Lung microvascular endothelial cell (primary cell): ENCODE measurements at places on chromosomes 3 and 15.

GRCh38 chr3:194585880-194586281 is 47.3 kb downstream of the TMEM44 start:
- DNase-seq = no peak

GRCh38 chr3:46922426-46922825 is 44.9 kb downstream of the PTH1R start:
- DNase-seq = no peak

- no peak for DNase-seq
Observed at GRCh38 chr15:70337277-70338186, 239.8 kb upstream of the TLE3 start.

DNA sequence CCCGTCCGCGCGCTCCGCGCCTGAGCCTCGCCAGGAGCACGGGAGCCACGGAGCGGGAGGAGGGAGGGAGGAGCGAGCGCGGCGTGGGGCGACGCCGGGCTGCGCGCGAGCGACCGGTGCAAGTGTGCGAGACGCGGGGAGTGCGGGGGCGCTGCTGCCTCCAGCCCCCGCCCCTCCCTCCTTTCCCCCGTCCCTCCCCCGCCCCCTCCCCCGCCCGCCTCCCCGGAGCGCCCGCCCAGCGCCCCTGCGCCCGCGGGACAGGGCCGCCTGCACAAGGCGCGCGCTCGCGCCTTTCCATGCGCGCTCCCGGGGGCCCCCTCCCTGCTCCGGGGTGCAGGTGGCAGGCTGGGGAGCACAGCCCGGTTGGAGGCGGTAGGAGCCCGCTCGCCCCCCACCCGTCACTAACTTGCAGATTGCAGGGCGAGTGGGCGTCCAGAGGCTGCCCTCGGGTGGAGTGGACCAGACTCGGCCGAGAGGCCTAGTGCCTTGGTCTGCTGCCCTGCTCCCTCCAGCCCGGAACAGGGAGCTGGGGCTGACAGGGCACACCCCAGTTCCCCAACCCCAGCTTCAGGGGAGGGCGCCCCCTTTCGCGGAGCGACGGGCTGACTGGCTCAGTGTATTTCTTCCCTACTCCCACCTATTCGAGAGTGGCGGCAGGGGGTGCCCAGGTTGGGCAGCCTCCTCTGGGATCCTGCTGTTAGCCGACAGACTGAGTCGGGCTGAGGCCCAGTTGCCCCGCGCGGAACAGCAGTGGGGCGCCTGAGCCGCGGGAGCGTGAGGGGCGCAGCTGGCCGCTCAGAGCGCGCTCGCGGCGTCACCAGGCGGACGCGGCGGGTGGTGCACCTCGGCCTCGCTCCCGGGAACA is at the start of gene WNT7A:
TSS of gene WNT7A (minus strand) at position 126 of the 865 bp plus-strand sequence. CDS start 255 bp downstream, outside the sequence.
- peak; percentile 54 for DNase-seq

DNA sequence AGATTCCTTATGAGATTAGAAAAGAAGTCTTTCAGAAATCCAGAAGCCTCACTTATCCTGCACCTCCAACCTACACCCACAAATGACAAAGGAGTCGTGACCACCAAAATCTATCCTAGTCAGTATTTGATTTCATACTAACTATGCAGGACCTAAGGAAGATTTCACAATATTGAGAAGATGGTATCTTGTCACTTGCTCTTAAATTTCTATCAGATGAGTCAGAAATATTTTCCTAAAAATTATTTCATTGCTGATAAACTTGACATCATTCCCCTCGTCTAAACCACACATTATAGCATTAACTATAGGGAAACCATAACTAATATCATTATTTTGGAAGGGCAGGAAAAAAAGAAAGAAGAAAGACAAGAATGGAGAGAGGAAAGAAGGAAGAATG is 138.0 kb upstream of the THBS1 start:
- no peak for DNase-seq

GRCh38 chr3:81041331-81041730 is 720.1 kb downstream of the GBE1 start:
- DNase-seq = no peak

DNA sequence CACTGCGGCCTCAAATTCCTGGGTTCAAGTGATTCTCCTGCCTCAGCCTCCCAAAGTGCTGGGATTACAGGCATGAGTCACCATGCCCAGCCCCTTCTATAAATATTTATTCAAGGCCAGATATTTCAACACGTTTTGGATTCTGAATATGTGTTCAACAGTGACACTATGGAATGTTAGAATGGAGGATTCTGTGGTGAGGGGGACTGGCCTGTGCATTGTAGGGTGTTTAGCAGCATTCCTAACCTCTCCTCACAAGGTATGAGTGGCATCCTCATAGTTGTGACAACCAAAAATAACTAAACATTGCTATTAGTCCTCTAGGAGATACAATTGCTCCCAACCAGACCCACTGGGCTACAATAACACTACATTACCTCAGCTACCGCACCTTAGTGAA is 104.0 kb upstream of the ATP10A start:
- no peak for DNase-seq

- DNase-seq = no peak
Observed at GRCh38 chr3:62277450-62277849, 95.9 kb downstream of the FEZF2 start.

GRCh38 chr3:148711981-148712666 is 14.4 kb downstream of the AGTR1 start:
- no peak for DNase-seq

DNA sequence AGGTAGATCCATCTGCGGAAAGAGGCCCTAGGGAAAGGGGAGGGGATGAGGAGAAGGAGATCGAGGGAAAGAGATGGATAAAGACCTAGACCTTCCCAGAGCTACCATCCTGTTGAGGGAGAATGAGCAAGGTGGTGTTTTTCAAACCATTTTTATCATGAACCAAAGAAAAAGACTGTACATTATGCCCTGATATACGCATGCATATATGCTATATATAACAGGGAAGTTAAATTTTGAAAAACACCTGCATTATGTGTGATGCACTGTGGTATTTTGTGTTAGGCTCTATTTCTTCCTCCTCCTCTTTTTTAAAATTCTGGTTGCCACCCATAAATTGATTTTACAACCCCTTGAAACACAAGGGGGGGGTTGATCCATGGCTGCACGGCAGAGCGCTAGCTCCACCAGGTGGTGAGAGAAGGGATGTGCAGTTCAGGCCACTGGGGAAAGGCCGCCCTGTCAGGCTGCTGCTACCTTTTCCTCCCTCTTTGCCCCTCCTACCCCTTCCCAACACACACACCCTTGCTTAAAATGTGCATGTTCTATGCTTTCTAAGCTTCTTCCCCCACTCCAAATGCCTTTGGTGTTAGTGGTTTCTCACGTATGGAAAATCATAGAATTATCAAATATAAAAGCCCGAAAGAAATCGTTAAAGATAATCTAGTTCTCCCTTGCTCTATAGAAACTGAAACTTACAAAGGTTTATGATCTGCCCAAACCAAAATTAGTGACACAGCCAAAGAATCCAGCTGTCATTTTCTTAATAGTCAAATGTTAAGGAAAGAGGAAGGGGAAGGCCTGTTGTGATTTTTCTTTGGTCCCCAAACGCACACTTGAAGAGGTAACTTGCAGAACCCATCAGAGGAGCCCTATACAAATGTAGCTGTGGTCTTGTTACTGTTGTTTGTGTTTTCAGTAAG is 262.0 kb upstream of the UMPS start:
- DNase-seq = peak; percentile 67

DNA sequence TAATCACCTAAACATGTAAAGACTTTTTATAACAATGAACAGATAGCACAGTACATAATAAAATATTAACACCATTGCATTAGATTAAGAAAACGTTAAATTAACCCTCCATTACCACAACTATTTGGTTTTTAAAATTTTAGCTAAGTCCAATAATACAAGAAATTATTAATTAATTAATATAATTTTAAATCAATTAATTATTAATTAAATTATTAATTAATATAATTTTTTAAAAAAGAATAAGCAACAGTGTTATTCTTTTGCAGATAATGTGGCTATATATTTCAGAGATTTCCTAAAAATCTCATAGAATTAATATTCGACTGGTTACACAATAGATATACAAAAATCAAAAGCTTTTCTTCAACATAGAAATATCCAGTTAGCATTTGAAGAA is 82.5 kb downstream of the ECT2 start:
- no peak for DNase-seq

DNA sequence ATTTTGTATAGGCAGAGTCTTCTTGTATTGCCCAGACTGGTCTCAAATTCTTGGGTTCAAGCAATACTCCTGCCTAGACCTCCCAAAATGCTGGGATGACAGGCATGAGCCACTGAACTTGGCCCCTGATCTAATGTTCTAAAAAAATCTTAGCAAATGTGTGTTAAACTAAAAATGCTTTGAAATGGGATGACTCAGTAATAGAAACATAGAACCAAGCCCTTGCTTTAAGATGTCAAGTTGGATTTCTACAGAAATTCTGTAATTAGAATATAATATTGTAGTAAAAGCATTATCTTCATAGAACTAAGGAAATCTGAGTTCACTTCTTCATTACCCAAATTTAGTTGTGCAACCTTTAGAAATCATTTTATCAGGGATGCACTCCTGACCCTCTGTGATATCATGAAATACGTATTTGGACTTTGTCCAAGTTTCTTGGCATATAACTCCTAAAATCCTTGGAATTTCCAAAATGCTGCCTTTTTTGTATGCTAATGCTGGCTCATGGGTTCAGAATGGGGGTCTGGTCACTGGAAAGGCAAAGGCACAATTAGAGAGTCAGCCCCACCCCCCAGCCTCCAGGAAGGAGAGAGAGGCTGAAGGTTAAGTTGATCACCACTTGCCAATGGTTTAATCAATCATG is 217.3 kb downstream of the TP63 start:
- no peak for DNase-seq

- no peak for DNase-seq
Observed at GRCh38 chr3:115280506-115280905, 133.4 kb upstream of the ZBTB20 start.

GRCh38 chr15:45185069-45185779 is 2.5 kb downstream of the SHF start:
- no peak for DNase-seq

GRCh38 chr3:16338999-16339398 is 74.0 kb downstream of the OXNAD1 start:
- DNase-seq = peak; percentile 70

GRCh38 chr3:42653303-42653559 is 266 bp upstream of the ZBTB47 start:
- no peak for DNase-seq

DNA sequence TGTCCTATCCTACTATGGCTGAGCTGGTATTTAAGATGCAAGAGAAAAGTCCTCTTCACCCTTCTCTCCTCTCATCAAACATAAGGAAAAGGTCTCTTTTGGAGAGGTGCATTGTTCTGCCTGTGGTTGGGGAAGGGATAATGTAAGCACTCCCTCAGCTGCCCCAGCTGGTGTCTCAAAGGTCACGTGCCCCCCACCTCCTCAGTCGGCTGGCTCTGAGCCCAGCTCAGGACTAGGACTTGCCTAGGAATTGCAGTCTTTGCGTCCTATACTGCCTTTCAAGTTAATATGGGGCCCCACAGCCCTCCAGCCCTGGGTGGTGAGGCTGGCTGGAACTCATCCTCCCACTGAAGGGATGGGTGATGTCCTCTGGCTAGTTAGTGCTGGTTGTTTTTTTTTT is 29.7 kb downstream of the OR4F15 start:
- no peak for DNase-seq
